ENCODE measurements at places on chromosomes 2 and 18.

DNA sequence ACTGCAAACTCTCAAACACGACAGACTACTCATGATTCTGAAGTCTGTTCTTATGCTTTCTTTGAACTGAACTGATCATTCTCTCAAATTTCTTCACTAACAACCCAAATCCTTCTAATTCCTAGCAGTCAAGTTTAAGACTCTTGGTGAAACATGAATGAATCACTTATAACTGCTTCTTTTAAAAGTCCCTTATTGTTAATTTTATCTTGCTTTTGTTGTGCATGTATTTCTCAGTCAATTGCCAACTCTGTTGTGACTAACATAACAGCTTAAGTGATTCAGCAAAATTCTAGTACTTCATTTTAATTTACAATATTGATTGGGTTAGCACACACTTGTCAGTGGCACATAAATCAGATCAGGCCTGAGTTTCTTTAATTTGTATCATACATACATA is 357.0 kb upstream of the FSIP2 start:
- no peak for DNase-seq

DNA sequence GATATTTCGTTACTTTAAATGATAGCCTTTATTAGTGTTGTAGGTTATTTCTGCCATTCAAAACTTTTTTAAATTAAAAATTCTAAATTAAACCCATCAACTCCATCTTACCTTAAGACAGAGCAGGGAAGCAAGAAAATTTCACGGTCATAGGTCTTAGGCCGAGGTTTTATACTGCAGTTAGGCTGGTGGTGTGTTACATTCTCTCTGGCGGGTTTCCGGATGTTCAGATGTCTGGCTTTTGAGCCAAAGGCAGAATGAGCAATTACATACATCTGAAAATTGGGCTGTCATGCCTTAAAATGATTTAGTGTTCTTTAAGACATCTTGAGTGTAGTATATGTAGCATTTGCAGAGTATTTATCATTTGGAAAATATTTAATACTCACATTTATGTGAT is 27.9 kb downstream of the GLS start:
- DNase-seq: no peak

DNA sequence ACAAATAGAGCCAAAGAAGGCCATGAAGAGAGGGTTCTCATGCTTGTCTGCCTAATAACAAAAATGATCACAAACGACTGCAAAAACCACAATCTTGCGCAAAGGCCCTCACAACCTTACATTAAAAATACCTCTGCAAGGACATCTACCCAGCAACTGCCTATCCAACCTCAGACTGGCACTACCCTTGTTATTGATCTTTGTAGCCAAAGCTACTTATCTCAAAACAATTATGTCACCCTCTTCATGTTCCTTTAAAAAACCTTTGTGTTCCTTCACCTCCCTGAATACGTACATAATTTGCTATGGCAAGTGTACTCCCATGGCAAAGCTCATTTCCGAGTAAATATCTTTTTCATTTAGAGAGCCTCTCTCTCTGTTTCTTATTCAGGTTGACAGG is 44.1 kb downstream of the TMEM163 start:
- DNase-seq: no peak

GRCh38 chr2:55636831-55637230 is 19.4 kb upstream of the PPP4R3B start:
- no peak for DNase-seq

DNA sequence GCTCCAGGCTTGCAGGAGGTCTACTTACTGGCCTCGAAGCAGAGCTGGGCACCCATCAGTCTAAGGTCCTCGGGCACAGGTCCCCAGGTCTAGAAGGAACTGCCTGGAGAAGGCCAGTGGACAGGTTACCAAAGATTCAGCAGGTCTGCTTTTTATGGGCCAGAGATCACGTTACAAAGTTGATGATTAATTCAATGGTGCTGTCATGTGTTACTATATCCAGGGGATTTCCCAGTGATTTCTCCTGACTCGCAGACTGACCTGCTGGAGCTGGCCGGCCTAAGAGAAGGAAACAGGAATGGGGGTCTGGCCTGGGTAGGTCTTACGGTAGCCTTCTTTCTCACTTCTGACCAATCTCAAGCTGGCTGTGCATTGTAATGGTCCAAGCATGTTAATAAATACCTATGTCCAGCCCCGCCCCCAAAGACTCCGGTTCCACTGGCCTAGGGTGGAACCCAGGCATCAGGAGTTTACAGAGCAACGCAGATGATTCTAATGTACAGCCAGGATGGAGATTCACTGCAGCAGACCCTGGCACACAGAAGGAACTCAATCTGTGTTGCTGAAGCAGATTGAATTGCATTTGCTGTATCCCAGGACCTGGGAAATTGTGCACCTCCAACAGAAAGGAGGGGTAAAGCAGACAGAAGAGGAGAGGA is at the start of gene NEURL3:
Gene NEURL3, minus strand, starts transcription at position 127 of the 659 bp plus-strand sequence. Its CDS starts 71 bp downstream, at position 56.
- DNase-seq: no peak

DNA sequence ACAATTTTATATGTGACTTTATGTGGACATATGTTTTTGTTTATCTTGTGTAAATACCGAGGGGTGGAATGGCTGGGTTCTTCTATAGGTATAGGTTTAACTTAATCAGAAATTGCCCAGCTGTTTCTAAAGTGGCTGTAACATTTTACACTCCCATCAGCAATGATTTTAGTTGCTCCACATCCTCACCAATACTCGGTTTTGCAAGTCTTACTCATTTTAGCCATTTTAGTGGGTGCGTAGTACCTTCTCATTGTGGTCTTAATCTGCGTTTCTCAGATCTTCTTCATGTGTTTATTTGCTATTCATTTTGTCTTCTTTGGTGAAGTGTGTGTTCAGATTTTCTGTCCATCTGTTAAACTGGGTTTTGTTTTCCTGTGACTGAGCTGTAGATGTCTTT is 95.4 kb upstream of the BCL2L11 start:
- DNase-seq: no peak

- no peak for DNase-seq
Measured at GRCh38 chr2:109549016-109549590, 64.7 kb downstream of the SEPTIN10 start.

DNA sequence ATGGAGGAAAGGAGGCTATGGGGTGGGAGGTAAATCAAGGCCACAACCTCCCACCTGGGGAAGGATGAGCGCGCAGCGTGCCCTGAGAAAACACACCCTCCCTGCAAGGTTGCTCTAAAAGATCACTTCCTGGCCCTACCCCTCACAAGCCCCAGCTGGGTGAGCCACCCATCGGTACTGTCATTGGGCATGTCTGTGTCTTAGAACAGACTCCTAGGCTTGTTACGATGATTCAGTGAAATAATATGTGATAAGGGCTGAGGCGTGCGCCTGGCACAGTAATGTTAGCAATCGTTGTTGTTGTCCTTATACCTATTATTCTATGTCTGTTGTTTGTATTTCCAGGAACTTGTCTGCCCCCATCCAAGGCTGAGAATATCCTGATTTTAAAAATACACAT is 175.1 kb downstream of the ZFP36L2 start:
- DNase-seq: no peak

- DNase-seq: no peak
Measured at GRCh38 chr2:219704878-219705277, 77.4 kb downstream of the SLC4A3 start.

DNA sequence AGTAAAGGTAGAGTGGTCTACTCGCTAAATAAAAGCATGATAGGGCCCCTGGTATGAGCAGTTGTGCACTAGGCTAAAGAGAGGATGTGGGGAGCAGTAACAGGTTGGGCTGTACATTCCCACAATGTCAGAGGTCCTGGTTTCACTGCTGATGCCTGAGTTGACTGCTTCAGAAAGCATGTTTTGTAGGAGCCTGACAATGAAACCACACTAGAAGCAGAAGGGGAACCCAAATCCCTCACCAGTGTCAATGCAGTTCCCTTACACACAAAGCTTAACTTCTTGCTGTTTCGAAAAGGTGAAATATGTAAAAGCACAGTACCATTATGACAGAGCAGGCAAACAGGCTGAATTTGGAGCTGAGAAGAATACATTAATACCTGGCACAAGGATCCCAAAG is 291.7 kb upstream of the KYNU start:
- no peak for DNase-seq

GRCh38 chr2:213443921-213444320 is 159.7 kb downstream of the SPAG16 start:
- no peak for DNase-seq

- DNase-seq: no peak
Measured at GRCh38 chr2:38533757-38534545, 68.8 kb downstream of the HNRNPLL start.

GRCh38 chr2:14288016-14288415 is 344.5 kb upstream of the LRATD1 start:
- no peak for DNase-seq

DNA sequence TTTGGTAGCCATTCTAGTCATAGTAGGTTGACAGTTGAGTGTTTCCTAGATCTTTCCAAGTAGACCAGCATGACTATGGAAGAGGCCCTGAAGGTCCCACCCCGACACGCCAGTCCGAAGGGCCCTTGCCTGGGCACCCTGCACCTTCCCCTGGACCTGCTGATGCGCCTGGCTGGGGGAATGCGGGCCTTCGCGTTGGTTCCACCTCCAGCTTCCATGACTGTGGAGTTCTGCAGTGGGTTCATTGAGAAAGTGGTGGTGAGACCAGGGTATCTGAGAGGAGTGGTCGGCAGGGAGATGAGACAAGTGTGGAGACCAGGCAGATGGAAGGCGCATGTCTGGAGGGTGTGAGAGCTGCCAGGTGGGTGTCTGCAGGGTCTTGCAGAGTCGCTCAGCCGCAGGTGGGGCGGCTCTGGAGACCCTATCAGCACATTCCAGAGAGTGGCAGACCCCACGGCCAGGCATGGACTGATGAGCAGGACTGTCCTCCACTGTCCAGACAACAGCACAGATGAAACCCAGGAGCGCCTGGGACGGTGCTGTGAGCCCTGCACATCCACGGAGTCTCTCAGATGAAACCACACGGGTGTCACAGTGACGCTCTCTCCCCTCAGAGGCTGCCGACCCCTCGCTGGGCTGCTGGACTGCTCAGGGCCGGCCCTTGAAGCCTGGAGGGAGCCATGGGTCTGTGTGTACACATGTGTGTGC is 182.5 kb upstream of the HDAC4 start:
- no peak for DNase-seq

GRCh38 chr18:24055009-24055804 is 40.7 kb downstream of the TTC39C start:
- no peak for DNase-seq

GRCh38 chr2:49490710-49491109 is 336.4 kb upstream of the FSHR start:
- DNase-seq: no peak

GRCh38 chr2:73987948-73988700 is 3.4 kb downstream of the TET3 start:
- no peak for DNase-seq

- no peak for DNase-seq
Measured at GRCh38 chr2:126808929-126809328, 89.8 kb upstream of the TEX51 start.

DNA sequence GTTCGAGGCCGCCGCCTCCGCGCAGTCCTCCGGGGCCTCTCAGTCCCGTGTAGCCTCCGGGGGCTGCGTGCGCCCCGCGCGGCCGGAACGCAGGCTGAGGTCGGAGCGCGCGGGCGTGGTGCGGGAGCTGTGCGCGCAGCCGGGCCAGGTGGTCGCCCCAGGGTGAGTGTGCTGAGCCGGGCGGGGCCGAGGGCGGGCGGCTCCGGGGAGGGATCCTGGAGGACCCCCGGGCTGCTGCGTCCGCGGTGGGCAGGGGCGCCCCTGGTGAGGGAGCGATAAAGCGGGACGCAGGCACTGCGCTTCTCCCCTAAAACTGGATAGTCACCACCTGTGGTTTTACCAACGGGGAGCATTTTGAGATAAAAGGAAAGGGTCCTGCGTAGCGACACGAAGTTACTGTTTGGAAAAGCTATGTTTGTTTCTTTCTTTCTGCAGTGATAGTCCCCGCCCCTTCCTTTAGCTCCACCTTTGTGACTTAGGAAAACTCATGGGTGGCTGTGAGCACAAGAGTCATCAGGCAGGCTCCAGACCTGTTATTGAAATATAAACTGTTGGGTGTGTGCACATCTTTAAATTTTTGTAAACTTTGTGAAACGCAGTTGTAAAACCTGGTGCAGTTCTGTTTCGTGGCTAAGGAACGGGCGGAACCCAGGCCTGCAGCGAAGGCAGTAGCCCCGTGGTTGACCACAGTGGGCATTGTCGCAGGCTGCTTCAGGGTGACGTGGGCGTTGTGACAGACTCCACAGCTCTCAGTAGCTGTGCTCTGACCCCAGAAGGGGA is 687 bp downstream of the CTDP1 start:
- peak; percentile 33 for DNase-seq

DNA sequence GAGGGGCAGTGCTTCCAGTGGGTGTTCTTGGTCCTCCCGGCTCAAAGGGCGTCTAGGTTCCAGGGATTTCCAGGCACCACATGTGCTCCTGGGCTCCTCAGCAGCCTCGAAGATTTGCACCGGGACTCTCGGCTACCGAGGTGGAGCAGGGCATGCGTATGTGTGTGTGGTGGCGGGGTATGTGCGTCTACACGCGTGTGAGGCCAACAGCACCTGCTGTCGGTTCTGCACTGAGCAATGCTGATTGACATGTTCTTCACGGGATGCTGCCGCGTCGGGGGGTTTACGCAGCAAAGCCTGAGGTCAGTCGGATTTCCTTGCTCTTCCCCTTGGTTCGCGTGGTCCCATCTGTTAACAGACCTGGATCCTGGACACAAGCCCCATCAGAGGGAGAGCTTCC is 119.8 kb downstream of the NDUFA10 start:
- DNase-seq: no peak
